ENCODE measurements at places on chromosomes 2 and 18.

GRCh38 chr2:88739985-88740600 is 48.6 kb downstream of the RPIA start:
- DNase-seq = no peak

GRCh38 chr2:9548506-9548905 is 7.1 kb downstream of the ADAM17 start:
- no peak for DNase-seq

DNA sequence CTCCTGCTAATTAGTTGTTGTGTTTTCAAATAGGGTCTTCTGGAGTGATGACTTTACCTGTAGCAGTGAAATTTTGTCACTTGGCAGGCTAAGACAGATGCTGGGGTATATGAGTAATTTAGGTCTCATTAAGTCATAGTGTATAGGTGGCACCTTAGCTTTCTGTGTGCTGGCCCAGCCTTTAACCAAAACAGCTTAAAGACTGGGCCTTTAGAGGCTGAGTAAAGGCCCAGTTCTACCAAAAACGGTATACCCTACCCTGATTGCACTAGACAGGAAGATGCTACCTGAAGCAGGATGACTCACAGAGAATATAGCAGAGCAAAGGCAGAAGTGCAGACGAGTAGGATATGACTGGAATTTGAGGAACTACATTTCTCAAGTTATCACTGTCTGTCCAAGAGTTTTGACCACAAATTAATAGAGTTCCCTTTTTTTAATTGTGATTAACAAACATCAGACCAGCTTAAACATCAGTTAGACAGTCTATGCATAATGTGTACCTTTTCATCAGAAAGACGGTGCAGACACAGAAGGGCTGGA is 337.9 kb upstream of the SALL3 start:
- DNase-seq = no peak

GRCh38 chr2:176291335-176291734 is 22.1 kb downstream of the MTX2 start:
- DNase-seq = no peak

DNA sequence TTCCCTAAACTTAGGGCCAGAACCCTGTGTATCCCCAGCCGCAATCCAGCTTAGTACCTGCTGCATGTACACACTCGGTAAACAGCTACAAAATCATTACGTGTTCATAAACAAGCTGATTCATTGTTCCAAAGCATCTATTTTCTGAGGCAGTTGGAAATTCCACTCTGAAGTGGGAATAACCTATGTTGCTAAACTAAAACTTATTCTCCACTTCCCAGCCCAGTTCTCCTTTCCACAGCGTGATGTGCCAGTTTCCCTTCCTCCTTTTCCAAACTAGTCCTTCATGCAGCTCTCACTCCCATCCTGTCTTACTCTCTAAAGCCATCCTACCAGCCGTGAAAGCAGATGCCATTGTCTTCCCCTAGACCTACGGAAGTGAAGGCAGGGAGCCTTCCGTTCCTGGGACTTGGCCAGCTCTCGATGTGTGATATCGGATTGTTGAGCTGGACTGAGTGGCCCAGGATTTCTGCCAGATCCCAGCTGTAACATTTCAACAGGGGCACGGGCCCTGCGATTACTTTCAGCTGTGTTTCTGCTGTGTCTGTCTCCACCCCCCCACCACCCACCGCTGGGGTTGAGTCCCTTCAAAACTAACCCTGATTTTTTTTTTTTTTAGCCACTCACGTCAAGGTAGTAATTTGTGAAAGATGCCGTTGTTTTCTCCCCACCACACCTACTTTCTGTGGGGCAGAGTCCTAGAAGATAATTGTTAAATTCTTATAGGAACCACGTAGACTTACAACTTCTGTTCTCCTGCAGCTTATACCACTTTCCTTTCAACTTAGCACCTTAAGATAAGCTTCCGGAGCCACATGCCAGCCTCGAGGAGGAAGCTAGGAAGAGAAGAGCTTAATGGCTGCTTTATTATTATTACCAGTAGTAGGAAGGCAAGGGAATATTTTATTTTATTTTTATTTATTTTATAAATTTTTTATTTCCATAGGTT is 100.9 kb downstream of the CRIM1 start:
- DNase-seq = no peak

GRCh38 chr2:5472673-5473072 is 219.5 kb upstream of the SOX11 start:
- no peak for DNase-seq

DNA sequence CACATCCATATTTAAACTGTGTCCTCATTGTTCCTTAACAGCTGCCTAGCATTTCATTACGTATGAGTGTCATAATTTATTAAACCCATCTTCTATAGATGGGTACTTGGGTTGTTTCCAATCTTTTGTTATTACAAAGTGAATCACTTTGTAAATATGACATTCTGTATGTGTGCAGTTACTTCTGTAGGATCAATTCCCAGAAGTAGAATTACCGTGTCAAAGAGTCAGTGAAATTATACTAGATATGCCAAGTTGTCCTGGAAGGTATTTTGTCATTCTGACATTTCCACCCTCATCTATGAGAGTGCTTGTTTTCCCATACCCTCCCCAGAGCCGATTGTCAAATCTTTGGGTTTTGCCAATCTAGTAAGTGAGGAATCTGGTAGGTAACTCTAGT is 194.5 kb upstream of the APCDD1 start:
- DNase-seq = no peak

DNA sequence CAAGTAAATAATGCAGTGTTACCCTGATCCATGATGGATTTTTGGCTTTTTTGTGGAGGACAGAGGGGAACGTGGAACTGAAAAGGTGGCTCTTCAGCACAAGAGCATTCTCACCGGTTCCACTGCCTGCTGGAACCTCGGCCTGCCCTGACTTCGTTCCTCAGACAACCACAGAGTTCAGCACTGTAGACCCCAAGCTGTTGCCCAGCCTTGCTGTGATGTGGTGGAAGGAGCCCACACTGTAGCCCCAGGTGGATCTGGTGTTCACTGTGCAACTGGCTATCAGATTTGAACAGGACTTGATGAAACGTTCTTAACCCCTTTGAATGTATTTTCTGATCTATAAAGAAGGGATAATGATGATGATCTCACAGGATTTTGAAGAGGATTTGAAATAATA is 293.5 kb downstream of the TRIB2 start:
- no peak for DNase-seq

DNA sequence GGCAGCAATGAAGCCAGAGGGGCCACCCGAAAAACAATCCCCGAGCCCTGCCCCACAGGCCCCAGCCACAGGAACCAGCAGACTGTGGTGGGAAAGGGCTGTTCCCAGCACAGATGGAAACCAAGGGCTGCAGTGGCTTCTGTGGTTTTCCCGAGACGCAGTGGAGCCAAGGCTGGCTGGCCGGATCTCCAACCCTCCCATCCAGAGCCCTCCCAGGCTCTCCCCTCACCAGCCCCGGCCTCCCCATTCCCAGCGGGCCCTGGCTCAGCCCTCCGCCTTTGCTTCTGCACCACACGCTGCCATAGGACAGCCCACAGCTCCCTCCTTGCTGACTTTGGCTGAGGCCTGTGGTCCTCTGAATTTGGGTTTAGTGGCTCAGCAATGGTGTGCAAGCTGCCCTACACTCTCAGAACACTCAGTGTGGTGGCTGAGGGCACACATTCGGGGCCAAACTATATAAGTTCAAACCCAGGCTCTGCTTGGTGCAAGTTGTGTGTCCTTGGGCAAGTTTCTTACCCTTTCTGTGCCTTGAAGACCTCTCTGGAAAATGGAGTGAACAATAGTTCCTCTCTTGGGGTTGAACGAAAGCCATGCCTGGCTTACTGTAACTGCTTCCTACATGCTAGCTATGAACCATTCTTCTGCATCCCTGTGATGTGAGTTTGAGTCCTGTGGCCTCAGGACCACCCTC is 200.1 kb downstream of the SMAD7 start:
- DNase-seq = no peak

- DNase-seq = no peak
Measured at GRCh38 chr2:241359481-241360045, 3.5 kb downstream of the FARP2 start.

- DNase-seq = no peak
Measured at GRCh38 chr2:17912266-17912691, 33.8 kb downstream of the KCNS3 start.
